ENCODE measurements at places on chromosomes 13 and 19. TPM values are rescaled to one million over a fixed set of nuclear protein-coding genes. Genes with fewer than 3 reads are reported as not detected.

LIM2 gene
- total RNA-seq = not detected

- no peak for DNase-seq
Observed at GRCh38 chr13:20442375-20442774, 83.3 kb downstream of the CRYL1 start.

PDX1 gene
- total RNA-seq = not detected

DNA sequence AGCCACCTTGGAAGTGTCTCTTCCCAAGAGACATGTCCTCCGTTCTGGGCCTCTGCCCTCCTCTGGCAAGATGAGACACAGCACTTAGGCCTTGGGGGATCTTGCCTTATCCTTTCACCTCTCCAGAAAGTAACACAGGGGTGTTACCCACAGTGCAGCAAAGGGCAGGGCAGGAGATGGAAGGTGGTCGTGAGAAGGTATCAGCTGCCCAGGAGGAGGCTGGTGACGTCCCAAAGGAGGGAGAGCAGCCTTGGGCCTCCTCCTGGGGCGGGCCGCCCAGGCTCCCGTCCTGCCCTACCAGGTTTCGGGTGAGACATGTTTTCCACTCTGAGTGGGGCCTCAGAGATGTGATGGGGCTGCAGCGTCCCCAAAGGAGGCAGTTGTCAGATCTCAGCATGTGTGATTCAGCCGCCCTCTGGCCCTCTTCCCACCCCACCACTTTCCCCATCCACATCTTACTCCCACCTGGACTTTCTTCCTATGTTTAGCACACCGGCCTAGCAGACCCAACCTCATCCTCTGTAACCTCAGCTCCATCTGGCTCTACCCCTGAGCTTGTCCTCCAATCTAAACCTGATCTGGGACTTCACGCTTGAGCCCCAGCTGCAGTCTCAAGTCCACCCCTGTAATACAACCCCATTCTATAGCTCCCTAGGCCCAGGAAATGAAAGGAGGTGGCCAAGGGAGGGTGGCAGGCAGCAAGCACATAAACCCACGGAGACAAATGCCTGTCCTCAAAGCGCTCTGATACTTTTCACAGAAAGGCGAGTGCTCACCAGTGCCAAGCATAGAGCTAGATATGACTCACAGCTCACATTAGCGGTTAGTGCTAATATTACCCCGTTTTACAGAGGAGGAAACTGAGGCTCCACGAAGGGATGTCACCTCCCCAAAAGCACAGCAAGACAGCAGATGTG, 9.3 kb downstream of the POU2F2 start:
- DNase-seq = no peak

DNA sequence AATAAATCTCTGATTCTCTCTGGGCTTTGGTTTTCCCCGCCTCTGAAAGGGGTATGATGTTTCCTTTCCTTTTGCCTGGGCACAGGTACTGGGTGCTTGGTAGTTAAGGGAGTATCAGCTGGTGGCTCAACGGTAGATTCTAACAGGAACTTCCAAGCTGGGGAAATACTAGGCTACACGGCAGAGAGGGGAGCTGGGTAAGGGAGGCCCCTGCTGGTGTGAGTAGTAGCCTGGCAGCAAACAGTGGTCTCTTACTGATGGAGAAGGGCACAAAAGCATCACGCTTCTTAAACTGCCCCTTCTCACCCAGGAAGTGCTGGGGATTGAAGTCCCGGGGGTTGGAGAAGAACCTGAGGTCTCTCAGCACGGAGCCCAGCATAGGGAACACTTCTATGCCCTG, 26.9 kb upstream of the CYP2A7 start:
- DNase-seq = no peak

ANKRD10 gene
- 159 TPM for total RNA-seq

ZNF534 gene
- total RNA-seq = not detected

GRCh38 chr13:97933776-97934175, 19.7 kb upstream of the IPO5 start:
- no peak for DNase-seq

DNA sequence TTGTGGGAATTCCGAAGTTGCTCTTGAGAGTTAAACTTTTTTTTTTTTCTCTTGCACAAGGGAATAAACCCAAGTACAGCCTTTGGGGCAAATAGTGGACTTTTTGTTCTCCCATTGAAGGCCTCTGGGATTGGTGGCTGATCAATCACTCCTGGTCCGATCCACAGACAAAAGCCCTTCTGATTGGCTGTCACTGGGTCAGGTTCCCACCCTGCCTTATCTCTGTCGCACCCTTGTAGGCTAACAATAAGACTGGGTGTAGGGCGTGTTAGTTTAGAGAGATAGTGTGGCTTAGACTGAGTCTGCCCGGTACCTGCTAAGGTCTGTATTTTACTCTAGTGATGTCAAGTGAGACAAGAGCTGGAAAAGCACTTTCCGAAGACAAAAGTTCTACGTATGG, 380.8 kb downstream of the NDFIP2 start:
- DNase-seq = no peak

Data from kidney (tissue), 22 donors.